Suprapubic skin (tissue), 4 donors: ENCODE measurements at places on chromosomes 7 and 10.

- no peaks in the 10 kb centered on the region for H3K36me3 ChIP-seq
- H3K4me1 ChIP-seq: no peaks in the 10 kb centered on the region
- no peak overlapping the region for H3K27ac ChIP-seq
- no peaks in the 10 kb centered on the region for H3K27me3 ChIP-seq
- H3K4me3 ChIP-seq: no peak overlapping the region
- no peak for DNase-seq
Measured at GRCh38 chr7:14000247-14000646, 10.8 kb upstream of the ETV1 start.

GRCh38 chr10:70352401-70353097 lies 29.9 kb downstream of the LRRC20 start:
- H3K4me3 ChIP-seq: no peak overlapping the region
- DNase-seq: no peak
- no peak overlapping the region for H3K27ac ChIP-seq
- no peaks in the 10 kb centered on the region for H3K27me3 ChIP-seq

DNA sequence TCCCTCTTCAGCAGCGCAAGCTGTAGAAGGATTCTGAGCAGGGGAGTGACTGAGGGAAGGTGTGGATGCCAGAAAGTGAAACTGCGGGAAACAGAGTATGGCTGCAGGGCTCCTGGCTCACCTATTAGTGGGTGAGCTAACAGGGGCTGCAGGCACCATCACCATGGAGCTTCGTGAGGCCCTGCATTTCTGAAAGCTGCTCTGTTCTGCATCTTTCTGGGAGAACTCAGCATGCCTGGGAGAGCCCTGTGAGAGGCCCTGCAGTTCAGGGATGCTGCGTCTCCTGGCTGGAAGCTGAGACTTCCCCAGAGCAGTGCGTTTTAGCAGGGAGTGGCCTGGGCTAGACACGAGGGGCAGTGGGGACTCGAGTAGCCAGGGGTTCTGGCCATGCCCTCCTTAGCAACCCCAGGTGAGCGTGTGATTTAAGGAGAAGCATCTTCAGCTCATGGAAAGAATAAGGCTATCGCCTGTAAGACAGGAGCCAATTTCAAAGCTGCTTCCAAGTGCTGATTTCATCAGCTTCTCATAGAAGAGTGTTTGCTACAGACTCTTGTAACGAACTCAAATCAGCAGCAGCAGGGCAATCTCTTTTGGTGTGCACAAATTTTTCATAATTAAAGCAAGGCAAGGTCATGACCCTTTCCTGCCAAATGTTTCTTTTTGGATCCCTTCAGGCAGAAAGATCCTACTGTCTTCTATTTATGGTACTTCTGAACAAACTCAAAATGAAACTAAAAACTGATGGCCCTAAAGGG lies 293.6 kb upstream of the ZNF32 start:
- no peaks in the 10 kb centered on the region for H3K27me3 ChIP-seq
- no peak overlapping the region for H3K27ac ChIP-seq
- no peaks in the 10 kb centered on the region for H3K36me3 ChIP-seq
- peaks cover 24% of the 10 kb centered on the region for H3K4me1 ChIP-seq

DNA sequence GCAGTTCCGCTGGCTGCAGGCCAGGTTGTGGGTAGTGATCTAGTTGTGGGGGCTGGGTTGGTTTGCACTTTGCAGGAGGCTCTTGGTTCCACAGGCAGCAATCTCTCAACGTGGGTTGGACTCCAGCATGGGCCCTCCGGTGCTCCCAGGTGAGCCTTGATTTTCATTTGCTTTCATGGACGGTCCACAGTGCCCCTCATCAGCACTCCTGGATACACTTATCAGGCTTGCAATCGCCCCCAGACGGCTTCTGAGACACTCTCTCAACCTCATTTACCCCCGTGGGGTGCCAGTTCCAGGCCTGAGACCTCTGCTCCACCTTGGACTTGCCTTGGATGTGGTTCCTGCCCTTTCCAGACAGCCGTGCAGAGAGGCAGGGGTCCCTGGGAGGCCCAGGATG lies 31.3 kb upstream of the ZNF273 start:
- H3K27me3 ChIP-seq: no peaks in the 10 kb centered on the region
- H3K27ac ChIP-seq: no peak overlapping the region
- H3K4me1 ChIP-seq: peaks cover 1% of the 10 kb centered on the region
- H3K4me3 ChIP-seq: no peak overlapping the region
- no peak for DNase-seq

DNA sequence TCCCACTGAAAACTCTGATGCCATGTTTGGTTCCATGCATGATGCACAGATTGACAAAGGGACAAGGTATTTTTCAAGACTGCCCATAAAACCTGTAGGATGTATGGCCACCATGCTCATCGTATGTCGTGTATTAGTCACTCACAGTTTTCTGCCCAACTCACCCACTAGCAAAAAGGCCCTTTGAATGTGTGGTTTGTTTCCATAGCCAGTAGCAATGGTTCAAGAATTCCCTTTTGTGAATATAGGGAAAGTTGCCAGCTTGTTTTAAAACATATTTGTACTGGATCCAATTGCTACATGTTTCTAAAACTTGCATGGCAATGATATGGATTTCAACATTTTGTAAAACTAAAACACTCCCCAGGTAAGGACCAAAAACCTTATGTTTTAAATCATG lies 280.9 kb upstream of the YAE1 start:
- DNase-seq: no peak
- H3K27me3 ChIP-seq: no peaks in the 10 kb centered on the region
- no peaks in the 10 kb centered on the region for H3K36me3 ChIP-seq

GRCh38 chr7:50216626-50217025 lies 87.9 kb upstream of the IKZF1 start:
- H3K27ac ChIP-seq: no peak overlapping the region
- no peaks in the 10 kb centered on the region for H3K36me3 ChIP-seq
- no peak for DNase-seq
- H3K4me3 ChIP-seq: no peak overlapping the region
- no peaks in the 10 kb centered on the region for H3K27me3 ChIP-seq

- no peaks in the 10 kb centered on the region for H3K27me3 ChIP-seq
- no peak overlapping the region for H3K4me3 ChIP-seq
- H3K27ac ChIP-seq: no peak overlapping the region
- peaks cover 3% of the 10 kb centered on the region for H3K4me1 ChIP-seq
Measured at GRCh38 chr10:116311016-116311415, 13.2 kb upstream of the CCDC172 start.

GRCh38 chr7:600149-601035 lies 80.7 kb upstream of the PDGFA start:
- H3K36me3 ChIP-seq: peaks cover 3% of the 10 kb centered on the region
- H3K27me3 ChIP-seq: no peaks in the 10 kb centered on the region
- H3K4me1 ChIP-seq: peaks cover 38% of the 10 kb centered on the region
- DNase-seq: no peak

DNA sequence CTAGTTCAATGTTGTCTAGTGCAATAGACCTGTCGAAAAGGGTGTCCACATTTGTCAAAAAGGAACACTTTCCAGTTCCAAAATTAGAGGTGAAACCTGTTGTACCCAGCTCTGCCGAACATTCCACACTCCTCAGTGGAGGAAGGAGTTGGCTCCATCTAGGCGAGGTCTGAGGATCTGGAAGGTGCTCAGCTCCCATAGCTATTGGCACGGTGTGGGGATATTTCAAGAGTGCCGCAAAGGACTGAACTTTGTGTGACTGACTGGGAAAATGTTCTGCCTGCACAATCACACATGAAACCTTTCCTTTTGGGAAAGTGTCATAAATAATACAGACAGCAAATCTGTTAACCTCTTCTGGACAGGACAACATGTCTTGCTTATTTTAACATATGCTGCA lies 48.1 kb upstream of the ZEB1 start:
- H3K4me1 ChIP-seq: no peaks in the 10 kb centered on the region
- no peak overlapping the region for H3K27ac ChIP-seq
- no peaks in the 10 kb centered on the region for H3K36me3 ChIP-seq
- H3K27me3 ChIP-seq: no peaks in the 10 kb centered on the region
- no peak for DNase-seq
- H3K4me3 ChIP-seq: no peak overlapping the region

DNA sequence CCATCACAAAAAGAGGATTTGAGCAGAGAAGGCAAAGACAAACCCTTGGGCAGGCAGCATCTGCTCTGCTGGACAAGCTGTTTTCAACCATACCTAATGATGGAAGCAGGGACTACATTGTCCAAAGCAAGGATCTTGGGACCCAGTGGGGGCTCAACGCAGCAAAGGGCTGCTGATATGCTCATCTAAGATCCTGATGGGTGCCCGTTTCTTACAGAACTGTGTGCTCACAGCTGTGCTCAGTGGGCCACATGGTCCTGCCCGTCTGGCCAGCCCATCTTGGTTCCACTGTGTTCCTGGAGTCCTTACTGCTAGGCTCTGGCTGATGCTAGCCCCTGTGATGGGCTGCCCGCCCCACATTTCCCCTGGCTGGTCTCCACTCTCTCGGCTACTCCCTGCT lies 36.1 kb downstream of the GPRIN2 start:
- H3K27me3 ChIP-seq: peaks cover 3% of the 10 kb centered on the region
- H3K4me3 ChIP-seq: no peak overlapping the region
- H3K4me1 ChIP-seq: peaks cover 21% of the 10 kb centered on the region
- peak; percentile 55 for DNase-seq
- no peaks in the 10 kb centered on the region for H3K36me3 ChIP-seq

DNA sequence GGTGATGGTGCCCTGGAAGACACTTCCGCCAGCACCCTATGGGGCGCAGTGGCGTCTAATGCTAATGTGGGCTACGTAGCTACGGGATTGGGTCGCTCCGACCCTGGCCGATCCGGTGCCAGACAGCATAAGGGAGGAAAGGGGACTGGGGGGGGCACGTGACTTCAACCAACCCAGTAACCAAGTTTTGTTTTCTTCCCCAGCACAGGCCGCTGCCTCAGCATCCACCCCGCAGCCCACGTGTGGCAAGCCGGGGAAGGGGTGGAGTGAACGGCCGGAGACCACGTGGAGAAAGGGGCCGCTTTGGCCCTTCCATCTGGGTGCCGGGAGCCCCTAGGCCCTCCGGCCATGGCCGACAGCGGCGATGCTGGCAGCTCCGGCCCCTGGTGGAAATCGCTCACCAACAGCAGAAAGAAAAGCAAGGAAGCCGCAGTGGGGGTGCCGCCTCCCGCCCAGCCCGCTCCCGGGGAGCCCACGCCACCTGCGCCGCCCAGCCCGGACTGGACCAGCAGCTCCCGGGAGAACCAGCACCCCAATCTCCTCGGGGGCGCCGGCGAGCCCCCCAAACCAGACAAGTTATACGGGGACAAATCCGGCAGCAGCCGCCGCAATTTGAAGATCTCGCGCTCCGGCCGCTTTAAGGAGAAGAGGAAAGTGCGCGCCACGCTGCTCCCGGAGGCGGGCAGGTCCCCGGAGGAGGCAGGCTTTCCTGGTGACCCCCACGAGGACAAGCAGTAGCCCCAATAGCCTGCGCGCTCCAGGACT lies 2.5 kb downstream of the PRR15 start:
- peaks cover 43% of the 10 kb centered on the region for H3K4me1 ChIP-seq
- DNase-seq: no peak
- H3K4me3 ChIP-seq: peak overlapping the region; percentile 61

DNA sequence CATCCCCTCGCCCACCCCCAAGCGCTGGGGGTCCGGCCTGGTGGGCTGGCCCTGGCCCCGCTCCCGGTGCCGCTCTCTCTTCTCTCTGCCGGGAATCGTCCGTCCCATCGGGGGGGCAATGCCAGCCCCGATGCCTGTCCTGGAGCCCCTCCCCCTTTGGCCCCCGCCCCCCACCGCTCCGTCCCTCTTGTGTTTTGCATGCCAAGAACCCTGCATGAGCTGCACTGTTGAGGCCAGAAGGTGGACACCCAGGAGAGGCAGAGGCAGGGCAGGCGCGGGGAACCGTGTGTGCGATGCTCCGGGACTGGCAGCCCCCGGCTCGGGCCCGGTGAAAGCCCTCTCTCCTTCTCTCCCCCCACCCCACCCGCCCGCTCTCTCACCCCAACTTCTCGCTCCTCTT lies 22.1 kb upstream of the HSPB1 start:
- DNase-seq: no peak
- no peak overlapping the region for H3K27ac ChIP-seq
- H3K27me3 ChIP-seq: peaks cover 27% of the 10 kb centered on the region
- H3K4me1 ChIP-seq: peaks cover 24% of the 10 kb centered on the region
- H3K4me3 ChIP-seq: no peak overlapping the region

GRCh38 chr10:15084502-15084922 lies 4.1 kb downstream of the ACBD7 start:
- no peaks in the 10 kb centered on the region for H3K27me3 ChIP-seq
- H3K4me1 ChIP-seq: peaks cover 11% of the 10 kb centered on the region
- H3K36me3 ChIP-seq: no peaks in the 10 kb centered on the region

DNA sequence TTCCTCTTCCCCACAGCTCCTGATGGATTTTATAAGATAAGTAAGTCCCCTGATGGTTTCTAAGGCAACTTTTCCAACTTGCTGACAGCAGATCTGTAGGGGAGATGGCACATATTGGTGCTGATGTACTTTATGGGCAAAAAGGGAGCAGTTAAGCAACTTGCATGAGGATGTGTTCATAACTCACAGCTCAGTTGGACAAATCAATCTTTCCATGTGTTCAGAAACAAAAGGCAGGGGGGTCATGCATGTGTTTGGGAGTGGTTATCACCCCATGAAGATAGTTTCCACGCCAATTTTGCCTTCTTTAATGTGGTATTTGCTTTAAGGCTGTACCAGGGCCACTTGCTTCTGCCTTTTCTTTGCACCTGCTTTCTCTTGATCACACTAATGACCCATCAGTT lies 6.1 kb downstream of the RBM20 start:
- no peaks in the 10 kb centered on the region for H3K36me3 ChIP-seq
- no peaks in the 10 kb centered on the region for H3K4me1 ChIP-seq
- H3K27ac ChIP-seq: no peak overlapping the region
- H3K27me3 ChIP-seq: peaks cover 41% of the 10 kb centered on the region
